Activated CD4-positive, alpha-beta T cell treated with anti-CD3 and anti-CD28 coated beads, Interleukin-10, Interleukin-2, amounts not matched to agents 100 ng/mL and 50 ng/mL, durations not matched to agents 16 hours and 8 hours (primary cell): ENCODE measurements at places on chromosomes 2 and 18.

DNA sequence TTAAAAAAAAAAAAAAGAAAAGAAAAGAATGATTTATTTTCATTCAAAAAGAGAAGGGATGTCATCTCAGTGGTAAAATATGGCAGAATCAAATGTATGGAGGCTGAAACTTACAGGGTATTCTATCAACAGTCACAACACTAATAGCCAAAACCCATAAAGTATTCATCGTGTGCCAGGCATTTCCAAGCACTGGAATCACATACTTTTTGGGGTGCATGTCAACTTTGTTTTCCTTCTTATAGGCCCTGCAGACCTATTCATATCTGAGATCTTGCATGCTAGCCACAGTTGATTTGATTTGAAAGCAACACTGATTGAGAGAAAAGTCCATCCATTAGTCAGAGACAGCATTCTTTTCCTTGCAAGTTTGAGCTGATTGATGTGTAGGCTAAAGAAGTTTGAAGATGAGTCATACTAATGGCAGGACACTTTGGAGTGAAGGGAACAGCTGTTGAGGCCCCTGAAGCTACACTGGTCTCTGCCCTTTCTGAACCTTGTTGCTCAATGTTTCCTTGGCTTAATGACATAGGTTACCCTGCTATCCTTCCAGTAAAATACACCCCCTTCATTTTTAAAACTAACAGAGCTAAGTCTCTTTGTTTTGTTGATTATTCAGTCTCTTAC is 22.0 kb downstream of the KATNAL2 start:
- DNase-seq: no peak

DNA sequence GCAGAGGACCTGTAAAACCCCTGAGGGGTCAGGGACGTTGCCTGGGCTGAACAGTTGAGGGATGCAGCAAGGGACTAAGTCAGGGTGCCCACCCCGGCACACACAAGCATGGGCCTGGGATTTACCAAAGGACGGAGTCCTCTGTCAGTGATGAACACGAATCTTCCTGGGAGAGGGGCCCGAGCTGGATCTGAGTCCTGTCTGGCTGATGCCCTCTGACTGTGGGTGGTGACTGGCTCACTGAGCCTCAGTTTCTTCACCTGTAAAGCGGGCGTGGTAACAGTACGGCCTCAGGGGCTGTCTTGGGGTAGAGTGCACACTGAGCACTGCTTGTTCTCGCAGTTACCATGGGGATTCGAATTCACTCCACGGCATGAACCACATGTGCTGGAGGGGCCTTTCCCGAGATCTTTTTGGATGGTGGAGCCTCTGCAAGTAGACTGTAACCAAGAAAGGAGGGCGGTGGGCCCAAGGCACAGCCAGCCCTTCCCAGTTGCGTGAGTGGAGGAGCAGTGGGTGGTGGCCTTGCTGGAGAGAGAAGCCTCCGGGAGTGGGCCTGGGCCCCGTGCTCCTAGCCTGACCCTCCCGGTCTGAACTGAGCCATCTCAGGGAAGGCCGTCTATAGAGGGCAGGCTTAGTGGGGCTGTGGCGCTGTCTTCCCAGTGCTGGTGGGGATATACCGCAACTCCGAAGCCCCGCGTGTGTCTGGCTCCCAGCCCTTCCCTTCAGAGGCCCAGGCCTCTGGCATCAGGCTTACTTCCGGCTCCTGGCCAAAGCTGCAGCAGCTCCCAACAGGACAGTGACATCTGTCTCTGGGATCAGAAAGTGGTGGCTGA is 130.8 kb upstream of the HS6ST1 start:
- DNase-seq: no peak

DNA sequence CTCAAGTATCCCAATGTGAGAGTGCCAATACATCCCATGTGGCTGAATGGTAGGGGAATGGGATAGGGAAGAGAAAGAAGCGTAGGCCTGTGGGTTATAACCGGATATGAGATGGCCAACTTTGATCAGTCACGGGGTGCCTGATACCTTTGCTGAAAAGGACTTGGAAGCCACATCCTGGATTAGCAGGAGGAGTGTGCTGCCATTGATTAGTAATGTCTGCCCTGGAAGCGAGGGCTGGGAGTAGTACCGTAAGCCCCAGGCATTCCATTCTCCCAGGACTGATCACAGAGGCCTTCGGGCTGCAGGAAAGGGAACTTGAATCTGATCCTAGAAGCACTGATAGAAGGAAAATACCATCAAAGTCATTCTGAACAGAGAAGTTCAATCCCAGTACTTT is 218.5 kb downstream of the TFCP2L1 start:
- DNase-seq: no peak

GRCh38 chr2:241443486-241444223 is 64.7 kb downstream of the STK25 start:
- peak; percentile 96 for DNase-seq

GRCh38 chr2:17830053-17831034 is 14.1 kb downstream of the MSGN1 start:
- DNase-seq: peak; percentile 52

- DNase-seq: no peak
Measured at GRCh38 chr18:49725809-49726674, 87.3 kb downstream of the ACAA2 start.

DNA sequence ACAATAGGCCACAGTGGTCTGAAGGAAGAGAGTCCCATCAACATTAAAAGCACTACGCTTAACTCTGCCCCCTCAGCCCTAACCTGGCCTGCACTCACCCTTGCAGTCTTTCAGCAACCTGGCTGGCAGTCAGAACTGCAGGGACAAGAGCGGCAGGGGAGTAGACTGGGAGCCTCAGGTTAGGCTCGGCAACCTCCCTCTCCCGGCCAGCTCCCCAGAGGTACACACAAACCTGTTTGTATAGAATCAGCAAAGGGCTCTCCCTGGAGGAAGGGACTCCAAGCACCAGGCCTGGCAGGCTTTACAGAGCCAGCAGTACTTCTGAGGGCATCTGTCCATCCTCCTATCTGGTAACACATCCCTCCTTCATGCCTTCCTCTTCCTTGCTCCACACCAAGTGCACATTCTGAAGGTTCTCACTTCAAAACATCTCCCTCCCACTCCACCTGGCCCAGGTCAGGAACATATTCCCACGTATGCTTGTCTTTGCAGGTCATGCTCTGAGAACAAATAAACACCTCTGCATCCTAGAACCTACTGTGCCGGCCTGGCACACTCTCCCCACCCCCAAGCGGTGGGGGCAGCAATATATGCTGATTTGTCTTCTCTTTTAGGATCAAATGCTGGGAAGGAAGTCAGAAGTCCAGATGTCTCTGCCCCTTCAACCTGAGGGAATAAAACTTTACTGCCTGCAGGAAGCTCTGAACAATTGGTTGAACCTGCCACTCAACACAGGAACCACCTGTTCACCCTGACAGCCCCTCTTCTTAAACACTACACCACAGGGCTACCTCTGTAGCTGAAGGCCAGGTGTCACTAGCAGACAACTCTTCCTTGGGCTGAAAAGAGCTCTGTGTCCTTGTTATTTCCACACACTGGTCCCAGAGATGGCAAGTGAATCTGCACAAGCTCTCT is 12.6 kb upstream of the SFXN5 start:
- DNase-seq: no peak

- no peak for DNase-seq
Measured at GRCh38 chr18:57353137-57353939, 981 bp downstream of the ST8SIA3 start.

DNA sequence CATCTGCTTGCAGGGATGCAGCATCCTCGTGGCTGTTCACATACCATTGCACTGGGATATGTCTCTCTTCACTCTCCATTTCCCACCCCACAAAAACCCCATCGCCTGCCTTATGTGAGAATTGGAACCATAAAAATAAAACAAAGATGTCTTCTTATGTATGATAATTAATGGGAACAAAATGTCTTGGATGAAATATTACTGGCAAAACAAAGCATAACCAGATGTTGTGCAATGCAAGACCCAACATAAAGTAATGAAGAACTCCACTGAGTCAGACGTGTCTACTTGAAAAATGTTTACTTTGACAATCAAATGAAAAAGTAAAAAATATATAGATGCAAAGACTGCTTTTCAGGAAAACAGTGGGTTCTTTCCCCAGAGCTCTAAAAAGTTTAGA is 611.3 kb upstream of the SYT4 start:
- no peak for DNase-seq

- DNase-seq: no peak
Measured at GRCh38 chr2:222862909-222863544, 2.2 kb downstream of the ACSL3 start.

DNA sequence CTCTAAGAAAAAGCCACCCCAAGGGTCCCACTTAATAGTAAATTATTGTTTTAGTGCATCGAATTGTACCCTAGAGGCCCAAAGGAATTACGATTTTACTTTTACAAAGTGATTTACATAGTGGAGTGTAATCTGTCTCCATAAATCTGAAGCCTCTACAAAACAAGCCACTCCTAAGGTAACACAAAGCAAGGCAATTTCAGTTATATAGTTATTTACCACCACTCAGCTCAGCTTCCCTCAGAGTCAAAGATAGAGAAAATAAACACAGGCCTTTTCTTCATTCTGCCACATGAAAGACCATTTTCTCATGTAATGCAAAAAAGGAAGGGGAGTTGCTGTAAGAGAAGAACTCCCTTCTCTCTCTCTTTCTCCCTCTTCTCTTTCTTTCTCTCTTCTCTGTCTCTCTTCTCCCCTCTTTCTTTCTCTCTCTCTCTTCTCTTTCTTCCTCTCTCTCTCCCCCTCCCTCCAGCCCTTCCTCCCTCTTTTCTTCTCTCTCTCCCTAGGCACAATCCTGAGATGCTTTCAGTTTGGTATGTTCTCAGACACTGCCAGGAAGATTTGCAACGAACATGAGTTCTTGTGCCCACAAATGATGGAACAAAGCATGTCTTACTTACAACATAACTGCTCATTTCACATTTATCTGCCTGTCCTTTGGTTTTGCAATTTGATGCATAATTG is 264.5 kb downstream of the BCL2 start:
- no peak for DNase-seq

DNA sequence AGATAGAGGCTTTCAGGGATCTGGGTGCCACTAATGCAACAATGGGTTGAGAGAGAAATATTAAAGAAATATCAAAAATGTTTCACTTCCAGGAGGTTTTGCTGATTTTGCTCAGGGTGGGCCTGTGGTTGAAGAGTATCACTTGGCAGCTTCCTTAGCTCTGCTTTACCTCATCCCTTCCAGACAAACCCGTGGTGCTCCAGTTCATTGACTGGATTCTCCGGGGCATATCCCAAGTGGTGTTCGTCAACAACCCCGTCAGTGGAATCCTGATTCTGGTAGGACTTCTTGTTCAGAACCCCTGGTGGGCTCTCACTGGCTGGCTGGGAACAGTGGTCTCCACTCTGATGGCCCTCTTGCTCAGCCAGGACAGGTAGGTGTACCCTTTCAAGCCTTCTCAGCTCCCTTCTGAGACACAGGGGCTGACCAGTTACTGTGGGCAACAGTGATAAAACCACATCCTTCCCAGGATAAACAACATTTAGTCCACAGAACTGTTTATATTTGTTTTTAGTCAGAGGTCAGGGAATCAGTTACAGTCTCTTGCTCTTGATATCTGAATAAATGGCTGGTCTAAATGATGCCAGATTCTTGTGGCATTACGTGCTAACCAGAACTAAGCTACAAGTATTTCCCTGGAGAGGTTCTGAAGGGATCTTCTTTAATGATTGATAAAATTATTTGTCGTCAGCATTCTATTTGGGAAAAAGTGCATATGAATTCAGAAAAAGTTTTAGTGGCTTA is 7.0 kb downstream of the SLC14A1 start:
- DNase-seq: no peak

GRCh38 chr18:51999351-51999750 is 340.6 kb upstream of the DCC start:
- DNase-seq: no peak

GRCh38 chr2:9757501-9758264 is 85.6 kb upstream of the TAF1B start:
- DNase-seq: no peak

GRCh38 chr2:24898122-24899109 is 21.6 kb downstream of the ADCY3 start:
- no peak for DNase-seq

DNA sequence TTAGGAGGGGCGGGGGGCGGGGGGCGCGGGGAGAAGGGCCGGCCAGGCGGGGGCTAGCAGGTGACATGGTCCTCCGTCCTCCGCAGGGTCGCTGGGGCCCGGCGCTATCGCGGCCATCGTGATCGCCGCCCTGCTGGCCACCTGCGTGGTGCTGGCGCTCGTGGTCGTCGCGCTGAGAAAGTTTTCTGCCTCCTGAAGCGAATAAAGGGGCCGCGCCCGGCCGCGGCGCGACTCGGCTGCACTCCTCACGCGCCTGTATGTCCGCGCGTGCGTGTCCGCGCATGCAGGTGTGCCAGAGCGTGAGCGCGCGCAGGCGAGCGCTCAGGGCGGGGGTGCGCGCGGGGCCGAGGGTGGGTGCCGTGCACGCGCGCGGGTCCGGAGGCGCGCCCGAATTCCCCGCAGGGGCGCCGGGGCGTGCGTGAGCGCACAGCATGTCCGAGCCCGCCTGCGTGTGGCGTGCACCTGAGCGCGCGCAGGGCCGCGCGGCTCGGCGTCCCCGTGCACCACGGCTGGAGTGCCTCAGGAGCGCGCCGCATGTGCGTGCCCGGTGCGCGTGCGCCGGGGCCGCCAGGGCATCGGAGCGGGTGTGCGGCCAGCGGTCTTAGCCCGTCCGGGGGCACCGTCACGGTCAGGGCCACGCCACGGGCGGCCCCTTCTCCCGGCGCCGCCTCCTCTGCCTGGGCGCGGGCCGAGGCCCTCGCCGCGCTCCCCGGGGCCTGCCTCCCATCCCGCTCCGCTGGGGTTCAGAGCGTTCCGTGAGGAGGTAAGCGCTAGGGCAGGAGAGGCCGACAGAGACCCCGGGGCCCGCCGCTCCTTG is 6.3 kb downstream of the SNORC start:
- DNase-seq: peak; percentile 43

DNA sequence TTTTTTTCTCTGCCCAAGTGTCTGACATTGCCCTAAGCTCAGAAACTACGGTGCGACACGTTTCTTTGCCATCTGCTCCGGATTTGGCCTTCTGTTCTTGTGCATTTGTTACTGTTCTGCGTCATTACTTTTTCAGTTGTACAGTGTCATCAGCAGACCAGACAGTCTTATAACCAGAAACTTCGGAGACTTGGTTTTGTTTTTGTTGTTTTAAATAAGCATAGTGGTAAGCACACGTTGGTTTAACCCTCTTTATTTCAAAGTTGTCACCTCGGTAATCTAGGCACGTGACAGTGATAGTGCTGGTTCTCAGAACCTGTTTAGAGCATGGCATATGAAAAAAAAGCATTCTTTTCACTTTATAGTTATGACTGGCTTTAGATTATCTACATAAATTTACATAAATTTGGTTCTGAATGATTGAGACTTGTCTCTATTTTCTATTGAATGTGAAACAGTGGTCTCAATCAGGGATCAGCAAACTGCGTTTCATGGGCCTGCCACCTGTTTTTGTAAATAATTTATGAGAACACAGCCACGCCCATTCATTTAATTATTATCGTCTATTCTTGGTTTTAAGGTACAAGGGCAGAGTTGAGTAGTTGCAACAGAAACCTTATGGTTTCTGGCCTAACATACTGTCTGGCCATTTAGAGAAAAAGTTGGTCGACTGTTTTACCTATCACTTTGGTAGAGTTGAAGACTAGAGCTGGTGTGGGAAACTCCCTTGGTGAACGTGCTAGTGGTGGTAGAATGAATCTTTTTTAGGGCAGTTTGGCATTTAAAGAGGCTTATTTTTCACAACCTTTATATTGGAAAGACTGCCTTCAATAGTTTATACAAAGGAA is 106.5 kb downstream of the ZNF532 start:
- no peak for DNase-seq

GRCh38 chr2:3040496-3041140 is 337.0 kb downstream of the EIPR1 start:
- DNase-seq: no peak

GRCh38 chr2:241613017-241613780 is 23.8 kb downstream of the THAP4 start:
- no peak for DNase-seq

GRCh38 chr2:180983468-180984242 is 3.2 kb downstream of the UBE2E3 start:
- peak; percentile 35 for DNase-seq
